ENCODE measurements at places on chromosomes 16 and 17.
A peak's percentile ranks its signal among the peaks of the same experiment; 100 is the strongest.

GRCh38 chr17:74524653-74525464 lies 6.4 kb downstream of the CD300LB start:
- no peak for DNase-seq

DNA sequence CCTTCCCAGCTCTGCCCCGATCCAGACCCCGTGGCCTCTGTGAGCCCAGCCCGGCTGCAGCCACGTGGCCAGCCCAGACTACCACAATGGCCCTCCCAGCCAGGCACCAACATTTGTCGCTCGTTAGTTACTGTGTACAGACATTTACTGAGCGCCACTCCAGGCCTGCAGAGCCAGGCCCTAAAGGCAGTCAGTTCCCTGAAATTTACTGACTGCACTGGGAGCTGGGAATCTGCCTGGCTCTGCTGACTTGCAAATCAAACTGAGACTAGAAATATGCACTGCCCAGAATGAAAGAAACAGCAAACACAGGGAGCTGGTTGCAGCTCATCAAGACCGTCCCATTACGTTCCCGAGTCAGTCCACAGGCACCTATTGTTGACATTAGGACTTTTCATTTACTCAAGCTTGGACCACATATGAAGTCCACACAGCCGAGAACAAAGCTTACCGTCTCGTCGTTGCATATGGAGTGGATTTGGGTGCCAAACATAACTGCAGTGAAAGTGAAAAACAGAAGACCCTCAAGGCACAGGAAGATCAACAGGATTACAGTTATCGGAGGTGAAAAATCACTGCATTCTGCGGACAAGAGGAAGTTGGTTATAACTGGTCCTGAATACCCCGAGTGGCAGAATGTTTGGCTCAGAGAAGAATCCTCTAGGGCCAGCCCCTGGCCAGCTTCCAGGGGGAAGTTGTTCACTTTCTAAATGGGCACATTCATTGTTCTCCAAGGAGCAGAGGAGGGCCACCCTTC lies 34.5 kb downstream of the ZDHHC7 start:
- DNase-seq = peak; percentile 54

DNA sequence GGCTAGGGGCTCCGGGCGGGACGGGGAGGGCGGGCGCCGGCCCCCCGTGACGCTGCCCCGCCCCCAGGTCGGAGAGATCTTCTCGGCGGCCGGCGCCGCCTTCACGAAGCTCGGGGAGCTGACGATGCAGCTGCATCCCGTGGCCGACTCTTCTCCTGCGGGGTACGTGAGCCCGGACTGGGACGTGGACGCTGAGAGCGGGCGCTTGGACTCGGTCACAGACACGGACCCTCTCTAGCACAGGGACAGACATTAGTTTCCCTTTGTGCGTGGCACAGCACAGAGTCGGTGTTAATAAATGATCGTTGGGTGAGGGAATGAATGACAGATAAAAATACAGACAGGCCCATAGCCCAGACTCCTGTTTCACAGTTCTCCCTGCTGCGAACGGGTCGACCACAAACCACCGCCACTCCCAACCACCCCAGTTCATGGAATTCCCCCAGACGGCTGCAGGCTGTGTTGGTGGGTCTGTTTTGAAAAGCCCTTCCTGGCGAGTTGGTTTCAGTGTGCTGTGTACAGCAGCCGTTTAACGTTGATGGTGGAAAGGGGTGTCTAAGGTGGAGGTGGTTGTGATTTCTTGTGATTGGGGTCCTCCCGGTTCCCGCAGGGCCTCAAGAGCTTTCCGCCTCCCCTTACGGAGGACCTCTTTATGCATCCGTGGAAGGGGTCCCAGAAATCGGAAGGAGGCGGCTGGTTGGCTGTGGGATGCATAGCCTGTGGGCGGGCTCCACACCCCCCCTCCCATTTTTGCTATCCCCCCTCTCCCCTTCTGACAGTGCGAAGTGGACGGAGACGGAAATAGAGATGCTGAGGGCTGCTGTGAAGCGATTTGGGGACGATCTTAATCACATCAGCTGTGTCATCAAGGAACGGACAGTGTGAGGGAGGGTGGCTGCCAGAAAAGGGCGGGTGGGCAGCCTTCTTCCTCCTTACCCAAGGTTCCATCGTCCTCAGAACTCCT lies 2.9 kb downstream of the RNASEK start:
- no peak for DNase-seq

GRCh38 chr16:66587881-66588600 lies 8.8 kb downstream of the CMTM2 start:
- no peak for DNase-seq

- DNase-seq = no peak
Observed at GRCh38 chr17:83075270-83075880, 4.0 kb upstream of the METRNL start.

- no peak for DNase-seq
Observed at GRCh38 chr17:80528536-80528935, 16.1 kb upstream of the RPTOR start.

DNA sequence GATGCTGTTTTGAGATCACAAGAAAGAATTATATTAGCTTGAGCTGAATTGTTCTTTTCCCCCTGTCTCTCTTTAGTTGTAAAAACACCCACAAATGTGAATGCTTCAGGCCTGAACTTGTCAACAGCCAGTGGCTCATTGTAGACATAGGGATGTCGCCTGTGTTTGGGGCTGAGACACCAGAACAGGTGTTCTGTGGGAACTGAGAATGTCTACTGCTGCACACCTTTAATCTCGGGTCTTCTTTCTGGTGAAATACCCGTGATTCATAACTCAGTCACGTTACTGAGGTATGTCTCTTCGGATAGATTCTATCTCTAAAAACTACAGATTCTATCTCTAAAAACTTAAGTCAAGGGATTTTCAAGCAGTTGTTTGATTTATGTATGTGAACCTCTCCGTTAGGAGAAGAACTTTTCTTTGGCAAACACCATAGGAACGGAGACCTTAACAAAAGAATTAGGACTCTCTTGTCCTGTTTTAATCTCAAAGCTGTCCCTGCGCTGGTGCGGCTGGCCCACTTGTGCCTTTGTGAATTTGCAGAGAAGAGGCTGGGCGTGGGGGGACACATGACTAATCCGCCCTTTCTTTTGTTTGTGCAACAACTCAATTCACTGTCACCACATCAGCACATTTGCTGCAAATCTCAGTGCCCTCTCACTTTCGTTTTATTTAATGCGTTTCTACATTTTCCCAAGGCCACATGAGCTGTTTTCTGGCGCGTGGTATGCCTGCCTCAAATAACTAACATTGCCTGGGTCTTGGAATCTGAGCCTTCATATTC lies 643.0 kb downstream of the MAF start:
- DNase-seq = no peak

GRCh38 chr17:27747462-27748359 lies 52.6 kb downstream of the NOS2 start:
- no peak for DNase-seq

- no peak for DNase-seq
Observed at GRCh38 chr17:61496957-61497653, 44.9 kb downstream of the TBX4 start.

DNA sequence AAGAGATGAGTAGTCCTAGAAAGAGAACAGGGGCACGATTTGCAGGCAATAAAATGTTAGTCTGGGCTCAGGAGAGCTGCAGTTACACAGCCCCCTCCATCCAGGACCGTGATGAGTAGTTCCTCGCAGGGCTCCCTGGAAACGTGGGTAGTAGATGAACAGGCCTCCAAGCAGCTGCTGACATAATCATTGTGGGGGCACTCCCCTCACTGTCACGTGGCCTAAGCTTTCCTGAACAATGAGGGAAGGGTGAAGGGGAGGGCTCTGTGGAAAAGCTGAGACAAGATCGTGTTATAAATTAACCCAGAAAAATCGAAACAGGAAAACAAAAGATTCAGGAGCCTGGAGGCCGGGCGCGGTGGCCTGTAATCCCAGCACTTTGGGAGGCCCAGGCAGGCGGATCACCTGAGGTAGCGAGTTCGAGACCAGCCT lies 1.3 kb upstream of the PER1 start:
- peak; percentile 93 for DNase-seq

- DNase-seq = peak; percentile 61
Observed at GRCh38 chr17:82438401-82439193, 12.0 kb downstream of the CYBC1 start.

GRCh38 chr16:84315422-84315821 lies 20.7 kb downstream of the WFDC1 start:
- DNase-seq = no peak

DNA sequence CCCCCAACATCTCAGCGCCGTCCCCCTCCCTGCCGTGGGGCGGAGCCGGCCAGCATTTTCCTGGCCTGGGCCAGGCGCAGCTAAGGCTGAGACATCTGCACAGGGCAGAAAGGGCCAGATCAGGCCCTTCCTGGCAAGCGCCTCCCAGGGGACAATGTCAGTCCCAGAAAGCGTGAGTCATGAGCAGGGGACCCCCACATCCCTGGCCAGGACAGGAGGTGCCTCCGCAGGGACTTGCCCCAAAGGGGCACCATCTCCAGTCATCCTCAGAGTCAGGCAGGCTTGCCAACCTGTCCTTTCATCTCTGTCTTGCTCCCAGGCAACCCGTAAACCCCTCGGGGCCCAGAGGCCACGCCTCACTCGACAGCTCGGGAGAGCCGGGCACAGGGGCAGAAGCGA lies 43.2 kb downstream of the SOCS1 start:
- no peak for DNase-seq

- no peak for DNase-seq
Observed at GRCh38 chr17:76327696-76328095, 19.6 kb upstream of the QRICH2 start.

GRCh38 chr17:73096211-73096610 lies 3.7 kb upstream of the SLC39A11 start:
- no peak for DNase-seq

- no peak for DNase-seq
Observed at GRCh38 chr16:34803683-34804416, 1344.4 kb downstream of the TP53TG3F start.

- peak; percentile 33 for DNase-seq
Observed at GRCh38 chr17:66915204-66915611, 49.3 kb upstream of the CACNG4 start.

DNA sequence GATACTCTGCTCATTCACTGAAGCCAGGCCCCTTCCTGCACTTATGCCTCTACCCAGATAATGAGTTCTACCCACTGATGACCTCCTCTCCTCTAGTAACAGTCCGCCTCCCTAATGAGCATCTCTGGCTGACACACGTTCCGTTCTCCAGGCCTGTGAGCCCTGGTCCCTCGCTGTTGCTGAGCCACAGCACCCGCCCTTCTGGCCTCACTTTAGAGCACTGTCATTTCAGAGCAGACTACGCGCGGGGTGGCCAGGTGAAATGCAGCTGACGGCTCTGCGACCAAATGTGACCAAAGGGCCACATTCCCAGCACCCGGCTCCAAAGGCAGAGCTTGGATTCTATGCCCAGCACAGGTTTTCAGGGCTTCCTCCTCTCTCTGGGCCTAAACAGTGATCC lies 13.8 kb downstream of the PSMD3 start:
- DNase-seq = no peak

GRCh38 chr17:43994272-43995149 lies 9.9 kb upstream of the NAGS start:
- DNase-seq = peak; percentile 70

- no peak for DNase-seq
Observed at GRCh38 chr17:40244255-40244654, 25.2 kb downstream of the WIPF2 start.

DNA sequence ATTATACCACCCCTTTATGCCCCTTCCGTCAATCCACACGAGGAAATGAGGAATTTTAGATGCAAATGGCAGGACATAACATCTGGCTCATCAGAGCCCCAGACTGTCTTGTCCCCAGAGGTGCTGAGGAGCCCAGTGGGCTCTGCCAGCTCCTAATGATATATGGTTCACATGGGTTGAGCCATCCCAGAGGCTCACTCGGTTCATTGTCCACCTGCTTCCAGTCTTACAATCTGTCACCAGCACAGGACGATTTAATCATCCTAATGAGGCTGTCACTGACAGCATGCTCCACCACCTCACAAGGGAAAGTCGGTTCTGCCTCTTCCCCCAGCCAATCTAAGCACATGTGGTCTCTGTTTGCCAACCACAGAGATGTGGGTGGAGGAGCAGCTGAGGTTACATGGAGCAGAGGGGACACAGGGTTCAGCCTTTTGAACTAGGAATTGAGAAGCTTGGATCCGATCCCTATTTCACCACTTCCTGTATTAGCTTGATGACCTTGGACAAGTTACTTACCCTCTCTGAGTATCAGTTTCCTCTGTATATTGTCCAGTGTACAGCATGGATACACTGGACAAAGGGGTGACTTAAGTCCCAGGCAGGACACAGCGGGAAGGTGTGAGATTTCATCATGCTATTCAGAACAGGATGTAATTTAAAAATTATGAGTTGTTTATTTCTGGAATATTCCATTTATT lies 27.0 kb upstream of the DHX8 start:
- DNase-seq = no peak

- DNase-seq = no peak
Observed at GRCh38 chr17:909642-910323, 69.8 kb downstream of the NXN start.

- DNase-seq = no peak
Observed at GRCh38 chr16:64865069-64865696, 256.7 kb downstream of the CDH11 start.

- DNase-seq = no peak
Observed at GRCh38 chr17:11221721-11222120, 19.3 kb upstream of the SHISA6 start.

GRCh38 chr16:2237493-2238149 lies 1.4 kb downstream of the DNASE1L2 start:
- DNase-seq = peak; percentile 76

- no peak for DNase-seq
Observed at GRCh38 chr16:81415751-81416150, 28.9 kb upstream of the CMIP start.

DNA sequence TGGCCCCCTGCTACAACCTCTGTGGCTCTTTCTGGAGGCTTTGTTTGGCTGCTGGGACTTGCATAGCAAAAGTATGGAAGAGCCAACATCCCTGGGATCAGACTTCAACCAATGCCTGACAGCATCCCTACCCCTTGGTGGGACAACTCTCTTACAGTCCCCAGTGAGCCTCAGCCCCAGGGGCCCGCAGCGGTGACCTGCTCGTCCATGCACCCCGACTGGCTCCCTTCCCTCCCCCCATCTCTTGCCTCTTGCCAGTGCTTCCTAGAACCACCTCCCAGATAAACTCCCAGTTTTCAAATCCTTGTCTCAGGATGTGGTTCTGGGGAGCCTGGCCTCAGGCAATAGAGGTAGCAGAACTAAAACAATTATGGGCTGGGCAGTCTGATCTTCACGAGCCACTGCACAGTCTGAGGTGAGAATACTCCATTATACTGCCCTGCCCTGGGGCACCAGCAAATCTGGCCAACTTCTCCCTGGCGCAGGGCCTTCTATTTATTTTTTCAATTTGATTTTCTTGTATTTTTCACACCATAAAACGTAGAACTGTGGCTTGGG lies 86.6 kb upstream of the BRD7 start:
- no peak for DNase-seq

GRCh38 chr16:63188086-63188771 lies 1152.0 kb upstream of the CDH8 start:
- no peak for DNase-seq

DNA sequence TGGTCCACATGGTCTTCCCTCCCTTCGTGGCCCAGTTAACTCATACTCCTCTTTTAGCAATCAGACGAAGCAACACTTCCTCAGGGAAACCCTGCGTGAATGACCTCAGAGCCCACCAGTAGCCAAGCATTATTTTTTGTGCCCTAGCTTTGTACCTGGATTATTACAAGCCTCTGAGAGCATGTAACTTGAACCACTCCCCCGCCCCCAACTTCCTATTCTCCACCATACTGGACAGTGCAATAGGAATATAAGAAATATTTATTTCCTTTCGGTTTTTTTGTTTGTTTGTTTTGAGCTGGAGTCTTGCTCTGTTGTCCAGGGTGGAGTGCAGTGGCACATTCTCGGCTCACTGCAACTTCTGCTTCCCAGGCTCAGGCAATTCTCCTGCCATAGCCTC lies 2.9 kb downstream of the CPPED1 start:
- DNase-seq = no peak

- no peak for DNase-seq
Observed at GRCh38 chr17:49388692-49389513, 25.8 kb downstream of the PHB1 start.

All from pancreas (tissue), 10 donors.